ENCODE measurements at places on chromosomes 6 and 20.

- DNase-seq, result no peak
Measured at GRCh38 chr6:155599561-155599960, 143.9 kb upstream of the NOX3 start.

- no peak for DNase-seq
Measured at GRCh38 chr6:63440594-63440993, 120.8 kb upstream of the LGSN start.

GRCh38 chr20:50371878-50372769, 138.1 kb upstream of the PTPN1 start:
- no peak for DNase-seq

DNA sequence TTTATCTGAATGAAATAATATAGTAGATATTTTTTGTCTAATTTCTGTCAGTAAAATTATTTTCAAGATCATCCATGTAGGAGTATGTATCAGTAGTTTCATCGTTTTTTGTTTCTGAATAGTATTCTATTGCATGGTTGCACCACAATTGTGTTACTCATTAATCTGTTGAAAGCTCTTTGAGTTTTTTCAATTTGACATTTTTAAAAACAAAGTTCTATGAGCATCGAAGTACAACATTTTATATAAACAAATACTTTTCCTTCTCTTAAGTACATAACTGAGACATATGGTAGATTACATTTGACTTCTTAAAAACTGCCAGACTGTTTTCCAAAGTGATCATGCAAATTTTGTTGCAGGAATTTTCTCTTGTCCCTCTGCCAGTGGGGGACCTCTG, 1113.1 kb upstream of the CITED2 start:
- no peak for DNase-seq

GRCh38 chr6:139166956-139167313, 32.1 kb downstream of the HECA start:
- no peak for DNase-seq

DNA sequence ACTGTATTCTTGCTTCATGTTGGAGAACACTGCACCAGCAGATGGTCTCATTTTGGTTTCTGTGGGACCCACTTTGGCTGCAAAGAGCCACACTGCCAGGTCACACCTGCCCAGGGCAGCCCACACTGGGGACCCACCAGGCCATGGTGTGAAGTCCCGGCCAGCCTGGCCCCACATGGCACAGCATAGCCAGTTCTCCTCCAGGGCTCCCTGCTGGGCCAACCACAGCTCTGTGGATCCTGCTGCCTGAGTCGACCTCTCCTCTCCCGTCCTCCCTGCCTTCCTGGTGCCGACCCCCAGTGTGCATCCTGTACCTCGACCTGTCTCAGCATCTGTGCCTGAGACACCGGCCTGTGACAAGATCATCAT, 3.0 kb downstream of the ARFRP1 start:
- DNase-seq, result no peak

DNA sequence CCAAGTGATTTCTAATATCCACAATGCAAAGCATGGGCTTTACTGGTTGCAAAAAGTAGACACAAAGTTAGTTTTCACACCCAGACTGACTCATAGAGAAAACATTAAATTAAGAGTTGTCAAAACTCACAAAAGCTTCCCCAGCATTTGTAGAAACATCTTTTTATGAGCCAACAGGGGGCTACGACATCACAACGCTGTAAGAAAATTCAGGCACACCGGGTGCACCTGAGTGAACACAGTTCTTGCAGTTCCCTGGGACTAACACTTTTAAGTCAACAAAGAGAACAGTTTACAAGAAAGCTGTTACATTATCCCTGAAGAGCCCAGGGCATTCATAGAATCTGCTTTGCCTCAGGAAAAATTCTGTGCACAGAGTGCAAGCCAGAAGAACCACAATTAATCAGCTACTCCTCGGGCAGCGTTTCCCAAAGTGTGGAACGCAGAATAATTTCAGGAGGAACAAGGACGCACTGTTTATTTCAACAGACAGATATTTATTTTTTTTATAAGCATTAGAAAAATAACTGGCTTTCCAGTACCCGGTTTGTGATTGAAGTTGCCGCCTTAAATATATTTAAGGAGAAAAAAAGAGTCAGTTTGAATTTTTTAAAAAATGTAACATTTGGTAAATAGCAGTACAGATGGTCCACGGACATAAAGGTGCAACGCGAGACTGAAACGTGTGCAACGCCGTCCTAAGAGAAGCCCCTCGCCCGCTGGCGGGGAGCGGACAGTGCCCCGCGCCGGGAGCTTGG, 1.2 kb downstream of the NCOA5 start:
- peak; percentile 68 for DNase-seq

- no peak for DNase-seq
Measured at GRCh38 chr6:36969240-36969691, 14.7 kb downstream of the PI16 start.

- DNase-seq, result no peak
Measured at GRCh38 chr6:147325557-147325956, 121.3 kb downstream of the STXBP5 start.

DNA sequence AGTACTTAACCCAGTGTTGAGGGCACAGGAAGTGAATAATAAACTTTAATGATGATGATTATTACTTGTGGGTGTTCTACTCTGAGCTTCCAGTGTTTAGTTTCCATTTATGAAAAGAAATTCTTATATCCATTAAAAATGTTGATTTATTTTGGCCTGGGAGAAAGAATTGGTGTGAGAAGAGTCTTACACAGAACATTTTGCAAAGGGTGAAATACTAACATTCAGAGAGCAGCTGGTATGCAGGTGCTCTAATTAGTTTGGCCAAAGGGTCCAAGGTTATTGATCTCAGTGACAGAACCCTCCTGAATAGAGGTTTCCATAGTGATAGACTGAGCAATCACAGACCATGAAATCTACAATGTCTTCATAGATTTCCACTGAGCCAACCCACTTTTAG, 4.4 kb downstream of the OSER1 start:
- DNase-seq, result no peak

DNA sequence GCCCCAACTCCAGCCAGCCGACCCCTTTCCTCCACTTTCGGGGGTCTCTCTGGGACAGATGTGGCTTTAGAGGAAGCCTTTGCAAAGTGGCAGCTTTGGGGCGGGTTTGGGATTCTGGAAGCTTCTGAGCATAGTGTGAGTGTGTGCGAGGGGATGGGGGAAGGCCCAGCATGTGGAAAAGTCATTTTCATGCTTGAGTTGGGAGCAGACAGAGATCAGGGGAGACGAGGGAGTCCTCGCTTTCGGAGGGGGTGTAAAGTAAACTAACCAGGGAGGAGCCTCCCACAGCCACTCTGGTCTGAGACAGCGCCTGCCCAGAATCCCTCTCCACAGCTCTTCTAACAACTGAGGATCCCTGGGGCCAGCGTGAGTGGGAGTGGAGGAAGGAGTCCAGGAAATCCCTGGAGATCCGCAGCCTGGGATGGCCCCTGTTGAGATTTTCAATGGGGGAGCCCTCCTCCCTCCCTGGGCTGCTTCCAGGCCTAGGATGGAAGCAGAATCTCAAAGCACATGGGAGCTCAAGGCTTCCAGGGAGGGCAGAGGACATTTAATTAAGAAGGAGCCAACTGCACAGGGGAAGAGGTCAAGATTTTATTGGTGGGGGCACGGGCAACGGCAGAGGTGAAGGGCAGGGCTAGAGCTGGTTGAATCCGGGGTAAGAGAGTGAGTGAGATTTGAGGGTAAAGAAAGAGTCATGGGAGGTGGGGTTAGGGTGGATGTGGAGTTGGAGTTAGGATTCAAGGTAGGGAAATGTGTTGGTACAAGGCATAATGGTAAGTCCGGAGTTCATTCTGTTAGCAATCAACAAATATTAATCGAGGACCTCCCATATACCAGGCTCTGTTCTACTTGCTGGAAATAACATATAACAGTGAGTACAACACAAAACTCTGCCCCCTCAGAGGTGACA, 102.3 kb upstream of the FOXP4 start:
- no peak for DNase-seq

DNA sequence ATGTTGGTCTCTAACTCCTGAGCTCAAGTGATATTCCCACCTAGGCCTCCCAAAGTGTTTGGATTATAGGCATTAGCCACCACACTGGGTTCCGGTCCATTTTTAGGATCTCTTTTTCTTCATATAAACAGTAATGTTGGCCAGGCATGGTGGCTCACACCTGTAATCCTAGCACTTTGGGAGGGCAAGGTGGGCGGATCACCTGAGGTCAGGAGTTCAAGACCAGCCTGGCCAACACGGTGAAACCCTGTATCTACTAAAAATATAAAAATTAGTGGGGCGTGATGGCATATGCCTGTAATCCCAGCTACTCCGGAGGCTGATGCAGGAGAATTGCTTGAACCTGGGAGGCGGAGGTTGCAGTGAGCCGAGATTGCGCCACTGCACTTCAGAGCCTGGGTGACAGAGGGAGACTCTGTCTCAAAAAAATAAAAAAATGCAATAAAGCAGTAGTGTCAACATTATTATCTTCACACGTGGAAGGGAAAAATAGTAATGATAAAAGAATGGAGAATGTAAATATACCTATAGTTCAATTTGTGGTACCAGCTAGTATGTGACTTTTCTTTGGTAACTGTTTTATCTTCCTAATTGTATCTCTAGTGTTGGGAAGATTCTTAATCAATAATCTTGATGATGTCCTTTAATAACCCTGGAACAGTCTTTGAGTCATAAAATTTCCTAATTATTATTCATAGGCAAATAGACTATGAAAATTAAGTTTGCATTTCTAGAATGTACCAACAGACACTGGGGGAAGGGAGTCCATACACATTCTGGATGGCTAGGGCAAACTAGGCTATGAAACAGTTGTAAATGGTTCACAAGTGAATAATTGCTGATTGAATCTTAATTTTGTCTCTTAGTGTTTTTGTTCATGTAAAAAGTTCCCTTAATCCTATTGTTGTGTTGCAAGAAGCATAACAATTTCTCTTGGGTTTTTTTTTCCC, 3.6 kb downstream of the PARD6B start:
- DNase-seq, result no peak

DNA sequence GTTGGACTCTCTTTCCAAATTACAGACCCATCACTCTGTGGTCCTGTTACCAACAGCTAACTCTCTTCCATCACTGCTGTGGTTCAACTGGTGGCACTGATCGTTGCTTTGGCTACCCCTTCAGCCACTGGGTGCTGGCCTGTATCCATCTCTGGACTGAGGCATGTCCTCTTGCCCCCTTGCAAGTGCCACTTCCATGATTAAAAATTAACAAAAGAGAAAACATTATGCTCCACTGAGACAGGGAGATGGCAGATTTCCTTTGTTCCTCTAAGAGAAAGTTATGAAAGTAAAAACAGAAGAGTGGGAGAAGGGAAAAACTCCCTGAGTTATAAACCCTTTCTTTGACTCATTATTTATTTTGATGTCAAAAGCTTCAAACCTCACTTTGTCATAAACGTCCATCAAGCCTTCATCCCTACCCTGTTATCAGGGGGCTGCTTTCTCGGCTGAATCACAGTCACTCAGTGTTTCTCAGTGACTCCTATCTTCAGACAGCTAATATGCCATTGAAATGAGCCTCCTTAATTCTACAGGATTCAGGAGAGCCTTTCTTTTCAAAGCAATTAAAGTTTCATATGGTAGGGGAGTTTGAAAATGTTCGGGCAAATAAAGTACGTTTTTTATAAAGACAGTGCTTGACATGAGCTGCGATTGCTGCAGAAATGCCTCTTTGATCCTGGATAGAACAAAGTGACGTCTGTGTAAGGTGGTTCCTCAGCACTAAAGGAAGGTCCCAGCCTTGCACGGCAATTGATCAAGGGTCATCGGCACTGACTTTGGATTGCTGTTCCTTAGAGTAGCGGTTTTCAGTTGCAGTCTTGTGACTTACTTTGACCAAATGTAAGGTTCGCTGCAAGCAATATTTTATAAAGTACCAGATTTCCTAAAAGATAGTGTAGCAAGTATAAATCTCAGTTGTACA, 49.9 kb upstream of the PBOV1 start:
- DNase-seq, result no peak

- no peak for DNase-seq
Measured at GRCh38 chr6:127076466-127076865, 42.0 kb upstream of the RSPO3 start.

DNA sequence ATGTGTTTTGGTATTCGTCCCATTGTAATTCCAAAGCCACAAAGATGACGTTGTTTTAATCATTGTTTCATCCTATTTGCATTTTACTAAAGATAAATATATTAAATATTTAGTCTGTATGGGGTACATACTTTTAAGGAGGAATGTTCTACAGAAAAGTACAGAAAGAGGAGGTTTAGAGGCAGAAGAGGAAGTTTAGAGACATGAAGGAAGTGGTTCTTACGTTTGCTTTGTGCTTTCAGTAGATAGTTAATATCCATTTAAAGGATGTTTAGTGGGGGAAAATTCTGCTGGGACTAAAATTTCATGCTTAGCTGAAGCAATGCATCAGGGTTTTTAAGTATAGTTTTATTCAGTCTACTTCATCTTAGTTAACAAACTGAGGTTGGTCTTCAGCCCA, 116.6 kb downstream of the CRYBG1 start:
- no peak for DNase-seq

GRCh38 chr20:59403261-59403961, 103.0 kb downstream of the EDN3 start:
- DNase-seq, result peak; percentile 52
